ENCODE measurements at places on chromosomes 12 and 14.

- no peak for DNase-seq
Observed at GRCh38 chr12:68317047-68317667, 15.0 kb downstream of the MDM1 start.

DNA sequence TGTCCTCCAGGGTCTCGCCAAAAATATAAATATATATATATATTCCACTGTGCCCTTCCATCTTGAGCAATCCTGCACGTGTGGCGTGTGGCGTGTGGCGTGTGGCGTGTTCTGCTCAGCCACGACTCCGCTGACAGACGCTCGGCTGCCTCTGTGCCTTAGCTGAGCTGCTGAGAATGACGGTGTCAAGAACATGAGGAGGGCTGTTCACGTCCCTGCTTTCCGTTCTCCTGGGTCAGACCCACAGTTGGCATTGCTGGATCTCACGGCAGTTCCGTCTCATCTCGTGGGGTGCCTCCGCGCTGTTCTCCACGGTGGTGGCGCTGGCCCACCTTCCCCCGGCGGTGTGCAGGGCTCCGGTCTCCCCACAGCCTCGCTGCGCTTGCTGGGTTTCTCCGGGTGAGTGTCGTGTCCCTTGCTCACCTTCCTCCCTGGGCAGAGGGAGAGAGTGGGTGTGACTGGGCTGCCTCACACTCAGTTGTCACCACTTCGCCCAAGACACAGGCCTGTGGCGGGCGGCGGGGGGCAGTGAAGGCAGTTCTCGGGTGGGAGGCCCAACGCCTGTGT lies 9.4 kb downstream of the GPR132 start:
- no peak for DNase-seq

DNA sequence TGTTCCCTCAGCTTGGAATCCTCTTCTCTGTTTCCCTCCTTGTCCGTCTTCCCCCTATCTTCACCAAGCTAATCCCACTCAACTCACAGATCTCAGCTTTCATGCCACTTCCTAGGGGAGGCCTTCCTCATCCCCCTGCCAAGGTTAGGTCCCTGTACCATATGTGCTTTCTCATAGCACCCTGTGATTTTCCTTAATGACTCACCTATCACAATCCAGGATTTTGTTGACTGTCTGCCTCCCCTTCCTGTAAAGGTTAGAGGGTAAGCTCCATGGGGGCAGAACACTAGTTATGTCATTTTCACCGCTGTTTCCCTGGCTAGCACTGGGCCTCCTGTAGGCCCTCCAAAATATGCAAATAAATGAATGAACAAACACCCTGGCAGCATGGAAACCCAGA lies 57.6 kb downstream of the CRADD start:
- DNase-seq = no peak

DNA sequence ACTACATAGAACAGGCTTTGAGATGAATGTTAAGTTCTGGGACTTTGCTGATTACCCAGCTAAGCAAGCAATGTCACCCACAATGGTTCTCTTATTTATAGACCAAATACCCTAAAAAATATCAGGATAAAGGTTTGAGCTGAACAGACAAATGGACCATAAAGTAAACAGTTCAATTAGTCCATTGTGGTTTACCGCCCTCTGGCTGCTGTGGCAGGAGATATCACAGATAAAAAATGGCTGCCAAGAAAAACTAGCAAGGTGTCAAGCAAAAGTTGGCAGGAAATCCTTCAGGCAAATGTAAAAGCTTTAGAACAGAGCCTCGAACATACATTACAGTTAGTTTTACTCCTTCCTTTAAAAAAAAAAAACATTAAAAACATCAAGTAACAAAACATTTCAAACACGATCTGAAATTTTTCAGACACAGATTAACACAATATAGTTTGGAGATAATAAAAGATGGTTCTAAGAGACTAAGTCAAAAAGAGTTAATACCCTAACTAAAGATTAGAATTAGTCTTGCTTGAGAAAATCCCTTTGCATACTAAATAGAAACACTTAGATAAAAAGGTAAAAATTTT lies 41.3 kb downstream of the MED13L start:
- DNase-seq = no peak

DNA sequence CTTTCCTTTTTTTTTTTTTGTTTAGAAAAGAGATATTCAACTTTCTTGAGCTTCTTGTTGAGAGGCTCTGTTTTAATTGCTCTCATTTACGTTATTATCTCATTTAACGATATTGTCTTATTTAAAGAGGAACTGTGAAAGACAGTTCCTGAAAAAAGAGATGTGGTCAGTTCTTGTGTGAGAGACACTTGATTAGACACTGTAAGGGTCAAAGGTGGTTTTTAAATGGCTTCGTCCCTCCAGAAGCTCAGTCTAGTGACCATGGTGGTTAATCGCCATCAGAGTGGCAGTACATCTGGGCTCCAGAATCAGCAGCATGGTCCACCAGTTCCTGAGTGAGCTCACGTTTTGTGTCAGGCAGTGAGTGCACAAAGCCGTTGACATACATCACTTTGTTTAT lies 57.9 kb upstream of the KCNA5 start:
- DNase-seq = no peak

DNA sequence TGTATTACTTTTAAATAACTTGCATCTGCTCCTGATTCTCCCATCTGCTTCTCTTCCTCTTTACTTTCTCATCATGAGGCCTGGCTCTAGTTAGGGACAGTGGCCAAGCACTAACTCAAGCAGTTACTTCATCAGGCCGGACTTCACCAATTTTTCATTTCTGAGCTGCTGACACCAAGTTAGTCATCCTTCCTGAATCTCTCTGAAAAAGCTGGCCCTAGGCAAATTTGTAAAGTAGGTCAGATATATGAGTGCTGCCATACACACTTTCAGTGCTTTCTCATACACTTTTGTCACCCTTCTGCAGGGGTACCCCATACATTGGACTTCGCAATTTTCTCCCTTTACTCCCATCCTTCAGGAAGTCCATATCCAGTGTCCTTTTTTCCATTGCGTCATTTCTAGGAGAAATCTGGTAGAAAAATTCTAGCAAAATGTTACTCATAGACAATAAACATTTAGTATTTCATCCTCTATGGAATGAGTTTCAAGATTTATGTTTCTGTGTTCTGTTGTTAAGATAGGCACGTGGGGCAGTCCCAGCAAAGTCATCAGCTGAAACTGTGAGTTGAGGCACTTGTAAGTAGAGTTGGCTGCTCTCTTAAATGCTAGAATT lies 276.8 kb upstream of the TMPO start:
- no peak for DNase-seq

GRCh38 chr12:49098035-49098451 lies 3.4 kb upstream of the DHH start:
- DNase-seq = peak; percentile 84

GRCh38 chr14:23175823-23176222 lies 7.6 kb downstream of the SLC7A8 start:
- DNase-seq = no peak

DNA sequence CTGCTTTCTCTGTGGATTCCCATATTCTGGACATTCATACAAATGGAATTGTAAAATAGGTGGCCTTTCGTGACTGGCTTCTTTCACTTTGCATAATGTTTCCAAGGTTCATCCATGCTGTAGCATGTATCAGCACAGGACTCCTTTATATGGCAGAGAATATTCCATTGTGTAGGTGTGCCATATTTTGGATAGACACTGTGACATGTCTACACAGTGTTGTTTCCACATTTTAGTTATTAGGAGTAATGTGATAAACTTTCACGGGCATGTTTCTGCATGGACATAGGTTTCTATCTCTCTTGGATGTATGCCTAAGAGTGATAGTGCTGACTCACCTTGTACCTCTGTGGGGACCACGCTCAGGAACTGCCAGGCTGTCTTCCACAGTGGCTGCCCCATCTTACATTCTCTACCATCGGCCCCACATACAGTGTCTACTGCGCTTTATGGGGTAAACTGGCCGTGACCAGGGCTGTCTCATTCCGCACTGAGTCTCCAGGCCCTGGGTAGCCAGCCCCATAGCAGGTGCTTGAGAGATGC lies 7.1 kb upstream of the KRT84 start:
- no peak for DNase-seq

DNA sequence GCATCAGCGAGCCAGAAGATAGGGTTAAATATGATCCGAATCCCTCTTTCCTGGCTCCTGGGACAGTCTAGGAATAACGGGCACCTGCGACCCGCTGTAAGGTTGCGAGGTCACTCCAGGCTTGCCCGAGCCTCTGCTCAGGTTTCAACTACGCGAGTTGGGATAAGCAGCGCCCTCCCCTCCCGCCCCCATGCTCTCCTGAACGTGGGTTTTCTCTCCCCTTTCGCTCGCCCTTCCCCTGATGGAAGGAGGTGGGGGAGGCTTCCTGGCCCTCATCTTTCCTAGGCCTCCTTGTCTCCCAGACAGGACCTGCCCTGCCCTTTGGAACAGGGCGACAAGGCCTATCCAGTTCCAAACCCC lies 753 bp upstream of the ATP5MC2 start:
- DNase-seq = peak; percentile 74

DNA sequence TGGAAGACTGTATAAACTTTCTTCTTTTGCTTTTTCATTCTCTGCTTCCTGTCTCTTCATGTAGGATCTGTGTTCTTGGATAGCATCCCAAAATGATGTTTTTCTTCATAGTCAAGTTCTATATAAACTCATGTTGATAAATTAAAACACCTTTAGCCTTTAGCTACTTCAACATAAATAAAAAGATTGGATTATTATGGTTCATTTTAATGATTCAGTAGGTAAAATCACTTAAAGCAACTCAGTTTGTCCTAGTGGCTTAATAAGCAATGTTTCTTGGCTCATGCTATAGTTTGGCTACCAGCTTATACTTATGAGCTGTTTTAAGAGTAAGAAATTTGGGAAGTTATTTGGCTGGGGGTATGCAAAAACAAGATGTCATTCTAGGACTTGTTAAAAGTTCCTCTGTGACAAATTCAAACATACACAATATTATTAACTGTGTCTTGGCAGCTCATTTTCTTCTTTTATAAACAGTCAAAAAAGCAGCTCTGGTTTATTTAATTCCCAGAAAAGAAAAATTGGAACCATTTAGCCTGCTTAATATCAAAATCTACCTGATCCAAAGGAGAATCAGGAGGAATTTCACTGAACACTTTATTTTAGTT lies 111.4 kb downstream of the TMTC3 start:
- no peak for DNase-seq

DNA sequence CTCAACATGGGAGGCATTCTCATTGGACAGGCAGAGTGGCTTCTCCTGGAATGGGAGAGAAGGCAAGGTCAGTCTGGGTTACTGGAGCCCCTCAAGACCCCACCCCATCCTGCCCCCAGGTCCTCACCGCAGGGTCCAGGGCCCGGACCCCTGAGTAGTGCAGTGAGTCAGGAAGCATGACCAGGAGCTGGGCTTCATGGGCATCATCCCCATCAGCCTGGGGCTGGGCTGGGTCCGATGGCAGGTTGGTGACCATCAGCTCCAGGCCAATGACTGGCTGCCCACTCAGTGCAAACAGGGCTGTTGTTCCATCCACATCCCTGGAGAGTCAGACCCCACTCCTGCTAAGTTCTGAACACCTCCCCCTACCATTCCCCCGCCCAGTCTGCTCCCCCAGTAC lies 13.1 kb downstream of the ITGA7 start:
- DNase-seq = no peak

DNA sequence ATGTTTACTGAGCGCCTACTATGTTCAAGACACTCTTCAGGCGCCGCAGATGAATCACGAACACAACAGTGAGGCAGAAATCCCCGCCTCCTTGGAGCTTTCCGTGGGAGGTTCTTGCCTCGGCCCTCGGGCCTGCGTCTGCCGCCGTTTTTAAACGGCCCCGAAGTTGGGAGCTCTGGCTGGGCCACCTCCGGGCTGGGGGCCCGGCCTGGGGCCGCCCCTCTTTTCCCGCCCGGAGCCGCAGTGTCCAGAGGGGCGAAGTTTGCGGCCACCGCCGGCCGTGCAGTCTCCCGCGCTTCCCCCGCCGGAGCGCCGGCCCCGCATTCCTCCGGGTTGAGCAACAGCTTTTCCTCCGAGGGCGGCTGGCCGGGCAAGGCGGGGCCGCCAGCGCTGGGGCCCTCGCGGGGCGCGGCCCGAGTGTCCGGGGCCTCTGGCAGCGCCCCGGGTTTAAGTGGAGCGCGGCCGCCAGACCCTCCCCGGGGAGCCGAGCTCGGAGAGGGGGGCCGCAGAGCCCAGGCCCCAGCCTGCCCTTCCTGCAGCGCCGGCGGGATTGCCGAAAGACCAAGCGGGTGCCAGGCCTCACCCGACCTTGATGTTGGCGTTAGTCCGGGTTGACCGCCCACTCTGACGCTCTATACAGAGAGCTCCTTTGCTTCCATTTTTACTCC lies 18.7 kb upstream of the CTDSP2 start:
- DNase-seq = peak; percentile 74

DNA sequence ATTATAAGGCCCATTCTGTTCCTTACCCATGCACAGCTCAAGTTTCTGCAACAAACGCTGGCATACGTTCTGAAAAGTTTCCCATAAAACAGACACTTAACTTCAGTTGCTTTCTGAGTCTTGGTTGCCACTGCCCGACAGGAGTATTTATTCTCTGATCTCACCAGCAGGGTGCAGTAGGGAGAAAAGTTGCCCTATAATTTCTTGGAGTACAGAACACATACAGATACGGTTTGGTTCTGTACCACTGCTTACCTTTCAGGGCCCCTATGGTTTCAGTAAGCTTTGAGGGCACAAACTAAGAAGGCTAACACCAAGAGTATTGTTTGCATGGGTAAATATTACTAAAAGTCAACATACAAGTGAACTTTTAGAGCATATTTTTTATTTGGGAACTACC lies 77.9 kb downstream of the SPATA7 start:
- no peak for DNase-seq

DNA sequence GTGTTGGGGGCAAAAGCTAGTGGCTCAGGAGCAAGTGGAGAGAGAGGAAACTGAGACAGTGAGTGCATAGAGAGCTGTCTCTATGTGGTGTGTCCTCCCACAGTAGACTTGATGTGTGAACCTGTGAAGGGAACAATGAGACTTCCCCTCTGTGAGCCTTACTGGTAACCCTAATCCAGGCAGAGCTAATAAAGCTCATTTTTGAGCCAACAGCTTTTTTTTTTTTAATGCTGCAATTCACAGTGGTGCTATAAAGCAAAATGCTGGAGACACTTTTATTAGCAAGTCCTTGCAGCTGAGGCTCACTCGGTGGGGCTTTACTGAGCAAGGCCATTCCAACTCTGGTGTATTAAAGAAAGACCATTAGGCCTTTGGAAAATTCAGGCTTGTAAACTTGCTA lies 26.9 kb downstream of the FBXW8 start:
- DNase-seq = no peak

DNA sequence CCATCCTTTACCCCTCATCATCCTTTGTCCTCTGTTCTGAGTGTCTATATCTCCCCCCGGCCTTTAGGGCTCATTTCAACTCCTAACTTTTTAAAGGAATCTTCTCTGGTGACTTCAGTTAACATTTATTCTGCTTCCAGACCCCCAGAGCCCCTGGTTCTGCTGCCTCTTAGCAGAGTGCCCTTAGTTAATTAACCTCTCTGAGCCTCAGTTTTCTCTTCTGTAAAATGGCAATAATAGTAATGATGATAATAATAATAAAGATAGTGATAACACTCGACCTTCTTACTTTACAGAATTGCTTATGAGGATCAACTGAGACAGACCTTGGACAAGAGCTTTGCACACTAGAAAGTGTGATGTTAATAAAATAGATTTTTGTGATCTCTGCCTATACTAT lies 6.4 kb upstream of the C12orf43 start:
- DNase-seq = no peak

- DNase-seq = no peak
Observed at GRCh38 chr14:89327771-89328212, 89.2 kb downstream of the FOXN3 start.

Data from activated CD8-positive, alpha-beta memory T cell treated with anti-CD3 and anti-CD28 coated beads, Interleukin-2, amount 50 U/mL, for 48 hours (primary cell).